ENCODE measurements at places on chromosomes 6 and 20. TPM values are rescaled to one million over a fixed set of nuclear protein-coding genes. Genes with fewer than 3 reads are reported as not detected.

GRCh38 chr6:1619673-1620503 lies 10.2 kb downstream of the FOXC1 start:
- no peak overlapping the region for H3K4me3 ChIP-seq
- no peaks in the 10 kb centered on the region for H3K36me3 ChIP-seq
- no peak overlapping the region for H3K27ac ChIP-seq
- no peaks in the 10 kb centered on the region for H3K4me1 ChIP-seq
- peaks cover 59% of the 10 kb centered on the region for H3K27me3 ChIP-seq

- no peak overlapping the region for H3K4me3 ChIP-seq
- no peak overlapping the region for H3K27ac ChIP-seq
- no peak for DNase-seq
- H3K27me3 ChIP-seq = peaks cover 11% of the 10 kb centered on the region
- H3K36me3 ChIP-seq = no peaks in the 10 kb centered on the region
Observed at GRCh38 chr6:96468681-96469224, 52.9 kb upstream of the UFL1 start.

Gene C20orf141
- total RNA-seq = not detected

Gene ZNF334
- 2.0 TPM for total RNA-seq

Gene SDCBP2
- 3.0 TPM for total RNA-seq

Gene PRSS35
- total RNA-seq = not detected

Gene TSPO2
- not detected for total RNA-seq

Gene L3MBTL3
- 8.1 TPM for total RNA-seq

Data from activated CD4-positive, alpha-beta T cell treated with anti-CD3 and anti-CD28 coated beads, Interleukin-2, amount 10 ng/mL, durations not matched to agents 24 days and 14 days (primary cell).